ENCODE measurements at places on chromosomes 2 and 18.

DNA sequence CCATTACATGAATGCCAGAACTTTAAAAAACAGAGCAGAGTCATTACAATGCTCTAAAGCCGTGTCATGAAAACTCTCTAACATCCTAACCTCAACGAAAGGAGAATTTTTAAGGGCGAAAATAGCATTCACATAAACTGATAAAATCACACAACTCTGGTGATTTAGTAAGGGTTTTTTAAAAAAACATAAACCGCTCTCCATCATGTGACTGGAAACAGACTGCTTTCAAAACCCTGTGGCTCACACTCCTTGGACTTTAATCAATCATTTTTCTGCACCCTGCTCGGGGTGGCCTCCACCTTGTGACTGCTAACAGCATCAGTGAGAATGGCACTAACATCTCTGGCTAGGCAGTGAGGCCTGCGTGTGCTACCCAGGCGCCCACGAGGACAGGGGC, 12.1 kb downstream of the DOCK10 start:
- DNase-seq = no peak

DNA sequence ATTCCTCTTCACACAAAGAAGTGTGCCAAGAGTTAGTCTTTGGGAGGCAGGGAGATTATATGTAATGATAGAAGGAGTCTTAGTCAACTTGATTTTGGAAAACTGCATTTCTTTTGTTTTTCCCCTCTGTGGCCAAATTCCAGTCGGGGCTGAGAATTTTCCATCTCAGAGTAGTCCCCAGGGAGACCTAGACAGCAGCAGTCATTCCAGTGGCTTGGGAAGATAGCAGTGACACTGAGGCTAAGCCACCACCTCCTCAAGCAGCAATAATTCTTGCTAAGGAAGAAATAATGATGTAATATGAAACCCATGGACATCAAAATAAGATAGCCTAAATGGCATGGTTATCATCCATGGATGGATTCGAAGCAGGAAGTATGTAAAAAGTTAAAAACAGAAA, 21.0 kb upstream of the CCDC141 start:
- no peak for DNase-seq

- DNase-seq = no peak
Observed at GRCh38 chr2:215687149-215688031, 251.5 kb upstream of the FN1 start.

GRCh38 chr18:63218472-63218871, 101.1 kb downstream of the BCL2 start:
- no peak for DNase-seq

- no peak for DNase-seq
Observed at GRCh38 chr18:43627848-43628530, 350.7 kb upstream of the SYT4 start.

DNA sequence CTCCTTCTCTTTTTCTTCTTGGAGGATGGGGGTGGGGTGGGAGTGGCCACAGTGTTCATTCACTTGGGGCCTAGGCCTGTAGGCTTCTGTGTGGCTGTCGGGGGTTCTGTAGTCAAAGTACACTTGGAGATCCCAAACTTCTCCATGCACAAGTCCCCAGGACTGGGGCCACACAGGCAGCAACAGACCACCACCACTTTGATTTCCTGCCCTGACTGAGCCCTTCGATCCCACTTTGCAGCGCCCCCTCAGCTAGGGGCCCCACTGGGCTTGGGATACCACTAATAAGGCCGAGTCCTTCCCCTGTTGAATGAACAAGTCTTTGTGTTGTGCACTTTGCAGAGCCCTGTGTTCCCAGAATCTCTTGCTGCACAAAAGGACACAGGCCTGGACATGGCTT, 5.5 kb upstream of the TEX51 start:
- DNase-seq = no peak

DNA sequence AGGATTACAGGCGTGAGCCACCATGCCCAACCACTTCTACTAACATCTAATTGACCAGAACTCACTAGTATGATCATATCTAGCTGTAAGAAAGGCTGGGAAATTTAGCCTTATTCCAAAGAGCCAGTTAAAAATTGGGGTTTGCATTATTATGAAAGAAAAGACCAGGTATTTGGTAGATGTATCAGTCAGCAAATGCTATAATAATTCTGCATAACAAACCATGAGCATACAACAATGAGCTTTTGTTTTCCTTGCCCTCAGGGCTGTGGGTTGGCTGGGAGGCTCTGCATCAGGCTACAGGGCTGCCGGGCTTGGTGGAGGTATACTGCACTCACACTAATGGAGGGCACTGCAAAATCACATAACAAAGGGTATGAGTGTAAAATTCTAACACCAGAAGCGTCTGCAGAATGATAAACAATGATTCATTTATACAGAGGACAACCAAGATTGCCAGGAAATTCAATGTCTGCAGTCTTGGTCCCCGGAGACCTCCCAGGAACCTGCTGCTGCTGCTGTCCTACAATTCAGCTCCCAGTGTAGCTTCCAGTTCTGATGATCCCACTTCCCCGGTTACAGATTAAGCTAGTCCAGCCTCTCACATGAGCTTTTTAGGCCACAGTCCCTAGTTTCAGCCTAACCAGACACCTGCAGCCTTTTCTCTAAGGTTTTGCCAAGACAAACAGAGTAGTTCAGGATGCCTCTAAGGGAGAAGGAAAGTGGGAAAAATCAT, 32.2 kb upstream of the ST3GAL5 start:
- no peak for DNase-seq

DNA sequence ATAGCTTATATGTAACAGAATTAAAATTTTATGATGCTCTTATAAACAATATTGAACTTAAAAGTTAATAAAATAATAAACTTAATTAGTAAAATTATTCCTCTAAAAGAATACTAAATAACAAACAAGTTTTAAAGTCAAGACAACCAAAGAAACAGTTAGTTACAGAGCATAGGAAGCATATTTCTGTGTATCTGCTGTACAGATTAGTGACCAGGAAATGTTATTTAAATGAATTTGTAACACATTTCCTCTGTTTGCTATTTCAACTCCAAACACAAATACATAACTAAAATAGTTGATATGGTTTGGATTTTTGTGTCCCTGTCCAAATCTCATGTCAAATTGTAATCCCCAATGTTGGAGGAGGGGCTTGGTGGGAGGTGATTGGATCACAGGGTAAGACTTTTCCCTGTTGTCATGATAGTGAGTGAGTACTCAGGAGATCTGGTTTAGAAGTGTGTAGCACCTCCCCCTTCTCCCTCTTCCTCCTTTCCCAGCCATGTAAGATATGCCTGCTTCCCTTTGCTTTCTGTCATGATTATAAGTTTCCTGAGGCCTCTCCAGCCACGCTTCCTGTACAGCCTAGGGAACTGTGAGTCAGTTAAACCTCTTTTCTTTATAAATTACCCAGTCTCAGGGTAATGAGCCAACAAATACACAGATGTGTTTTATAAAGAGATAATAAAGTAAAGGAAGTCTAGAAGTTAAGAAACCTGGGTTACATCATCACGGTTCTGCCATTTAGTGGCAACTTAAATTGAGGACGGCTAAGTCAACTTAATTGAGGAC, 51.8 kb downstream of the ROCK2 start:
- DNase-seq = no peak

DNA sequence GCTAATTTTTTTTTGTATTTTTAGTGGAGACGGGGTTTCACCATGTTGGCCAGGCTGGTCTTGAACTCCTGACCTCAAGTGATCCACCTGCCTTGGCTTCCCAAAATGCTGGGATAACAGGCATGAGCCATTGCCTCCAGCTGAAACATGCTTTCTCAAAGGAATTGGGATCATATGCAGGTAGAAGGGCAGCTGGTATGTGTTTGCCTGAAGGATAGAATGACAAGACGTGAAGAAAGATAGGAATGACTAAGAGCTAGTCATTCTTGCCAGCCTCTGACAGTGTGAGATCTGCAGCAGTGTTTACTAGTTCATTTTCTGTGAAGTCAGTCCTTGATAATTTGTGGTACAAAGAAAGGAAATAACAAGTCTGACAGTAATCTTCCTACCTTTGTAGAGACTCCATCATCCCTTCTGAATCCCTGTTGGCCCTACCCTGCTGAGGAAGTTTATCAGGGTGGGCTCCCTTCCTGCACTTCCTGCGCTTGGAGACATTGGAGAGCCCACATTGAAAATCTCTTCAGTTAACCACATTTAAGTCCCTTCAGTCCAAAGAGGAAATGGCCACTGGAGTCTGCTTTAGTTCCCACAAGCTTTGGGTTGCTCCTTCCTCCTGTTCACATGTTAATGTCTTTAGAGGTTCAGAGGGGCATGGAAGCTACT, 14.7 kb downstream of the CFLAR start:
- DNase-seq = no peak

- no peak for DNase-seq
Observed at GRCh38 chr18:3547891-3548615, 98.1 kb downstream of the TGIF1 start.

GRCh38 chr2:211329421-211329820, 773.0 kb downstream of the CPS1 start:
- no peak for DNase-seq

GRCh38 chr2:98917031-98917471, 19.0 kb downstream of the CRACDL start:
- no peak for DNase-seq

DNA sequence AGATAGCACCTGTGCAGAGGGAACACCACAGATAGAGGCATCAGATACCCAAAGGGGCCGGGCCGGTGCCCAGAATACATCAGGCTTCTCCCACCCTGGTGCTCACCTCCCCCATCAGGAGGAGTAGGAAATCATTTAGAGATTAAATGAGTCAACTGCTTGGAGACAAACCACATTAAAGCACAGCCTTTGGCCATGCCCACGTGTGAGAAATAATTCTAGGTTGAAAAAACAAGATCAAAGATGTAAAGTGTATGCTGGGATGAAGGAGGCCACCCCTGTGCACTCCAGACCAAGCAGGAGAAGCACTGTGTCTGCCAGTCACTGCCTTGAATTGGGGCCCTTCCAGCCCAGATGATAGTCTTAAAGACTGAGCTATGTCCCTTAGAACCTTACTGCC, 152.8 kb upstream of the ACAA2 start:
- DNase-seq = no peak

DNA sequence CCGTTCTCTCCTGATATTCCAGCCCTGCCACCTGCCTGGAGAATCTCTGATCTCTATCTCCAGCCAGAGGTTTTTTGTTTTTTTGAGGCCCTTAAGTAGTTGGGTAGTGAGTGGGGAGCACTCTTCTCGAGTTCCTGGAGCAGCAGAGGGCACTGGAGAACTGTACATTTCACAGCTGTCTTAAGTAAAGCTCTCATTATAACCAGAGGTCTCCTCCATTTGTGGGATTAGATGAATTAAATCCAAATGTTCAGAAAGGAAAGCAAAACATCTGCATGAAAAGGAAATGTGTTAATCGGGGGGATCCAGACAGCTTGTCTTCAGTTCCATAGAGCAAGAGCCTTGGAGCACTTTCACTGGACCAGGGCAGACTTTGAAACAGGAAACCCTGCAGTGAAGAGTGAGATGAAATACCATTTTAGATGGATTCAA, 32.8 kb downstream of the AOX1 start:
- DNase-seq = no peak

GRCh38 chr2:234437642-234438304, 59.1 kb downstream of the ARL4C start:
- no peak for DNase-seq

DNA sequence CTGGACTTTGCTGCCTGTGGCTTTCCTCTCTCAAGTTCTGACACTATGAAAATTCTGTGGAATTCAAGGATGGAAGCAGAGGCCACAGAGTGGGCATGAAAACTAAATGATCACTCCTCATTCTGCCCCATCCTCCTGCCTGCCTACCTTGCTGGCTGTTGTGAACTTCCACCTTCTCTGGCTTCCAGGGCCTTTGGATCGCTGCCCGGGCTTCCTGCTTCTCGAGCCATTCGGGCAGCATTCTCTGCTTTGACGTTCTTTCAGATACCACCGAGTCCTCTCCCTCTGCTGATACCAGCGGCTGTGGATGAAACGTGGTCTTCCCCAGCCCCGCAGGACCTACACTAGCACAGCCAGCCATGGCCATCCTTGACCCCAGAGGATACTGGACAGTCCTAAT, 327.7 kb upstream of the SLC14A2 start:
- DNase-seq = no peak

GRCh38 chr2:169778446-169778845, 20.2 kb upstream of the SSB start:
- DNase-seq = no peak

DNA sequence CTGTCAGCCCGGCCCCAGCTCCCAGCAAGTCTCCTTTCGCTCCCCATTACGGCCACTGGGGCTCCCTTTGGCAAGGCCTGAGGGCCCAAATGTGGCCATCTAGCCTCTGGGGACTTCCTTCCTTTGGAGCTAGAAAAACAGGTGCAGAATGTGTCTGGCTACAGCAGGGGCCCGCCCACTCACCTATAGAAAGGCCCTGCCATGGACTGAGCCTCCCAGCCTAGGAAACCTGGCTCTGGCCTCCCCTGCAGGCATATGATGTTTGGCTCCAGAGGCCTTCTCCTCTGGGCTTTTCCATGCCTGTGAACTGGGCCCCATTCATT, 55.3 kb upstream of the ALPP start:
- DNase-seq = no peak

- DNase-seq = no peak
Observed at GRCh38 chr2:230985519-230986231, 10.2 kb upstream of the SPATA3 start.

- DNase-seq = no peak
Observed at GRCh38 chr18:30988440-30988839, 54.1 kb downstream of the DSC3 start.

DNA sequence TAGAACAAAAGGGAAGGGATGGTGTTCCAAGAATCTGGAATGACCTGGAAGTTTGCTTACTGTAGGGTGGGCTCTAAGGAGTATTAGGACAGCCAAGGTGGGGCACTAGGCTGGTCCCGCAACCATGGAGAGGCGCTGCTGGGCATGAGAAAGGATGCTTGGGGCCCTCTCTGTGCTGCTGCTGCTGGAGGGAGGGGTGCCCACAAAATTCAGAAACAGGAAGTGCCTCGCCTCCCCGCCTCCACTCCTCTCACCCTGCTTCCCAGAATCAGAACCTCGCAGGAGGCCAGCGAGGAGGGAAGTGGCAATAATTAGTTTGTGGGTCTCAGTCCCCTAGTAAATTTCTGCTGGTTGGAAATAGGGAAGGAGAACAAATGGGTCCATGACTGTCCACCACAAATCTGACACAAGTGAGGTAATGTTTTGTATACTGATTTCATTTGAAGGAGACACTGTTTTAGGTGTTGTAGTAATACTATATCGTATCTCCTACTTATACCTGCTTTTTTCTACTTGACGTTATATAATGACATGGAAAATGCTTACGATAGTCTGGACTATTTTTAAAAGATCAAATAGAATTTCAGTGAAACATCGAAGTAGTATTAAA, 7.9 kb upstream of the PDCL3 start:
- DNase-seq = peak; percentile 42

Measured in Karpas-422 (cell line).